ENCODE measurements at places on chromosomes 4 and X.

DNA sequence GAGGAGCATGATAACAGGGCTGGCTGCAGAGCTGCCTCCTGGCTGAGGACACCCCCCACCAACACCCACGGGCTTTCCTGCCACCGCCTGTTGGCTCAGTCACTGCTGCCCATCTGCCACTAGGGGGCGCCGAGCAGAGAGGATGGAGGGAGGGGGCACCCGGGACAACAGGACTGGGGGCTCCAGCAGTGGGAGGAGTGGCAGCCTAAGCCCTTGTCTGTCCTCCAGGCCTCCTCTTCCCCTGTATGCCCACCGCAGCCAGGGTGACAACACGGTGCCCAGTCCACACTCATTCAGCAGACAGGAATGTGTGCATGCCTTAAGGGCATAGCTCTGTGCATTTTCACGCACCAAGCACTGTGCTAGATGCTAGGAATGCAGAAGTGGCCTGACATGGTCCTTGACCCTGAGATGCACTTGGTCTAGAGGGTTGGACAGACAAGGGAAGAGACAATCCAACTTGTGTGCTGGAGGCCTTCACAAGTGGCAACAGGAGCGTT lies 149.9 kb downstream of the AMMECR1 start:
- DNase-seq, result no peak

DNA sequence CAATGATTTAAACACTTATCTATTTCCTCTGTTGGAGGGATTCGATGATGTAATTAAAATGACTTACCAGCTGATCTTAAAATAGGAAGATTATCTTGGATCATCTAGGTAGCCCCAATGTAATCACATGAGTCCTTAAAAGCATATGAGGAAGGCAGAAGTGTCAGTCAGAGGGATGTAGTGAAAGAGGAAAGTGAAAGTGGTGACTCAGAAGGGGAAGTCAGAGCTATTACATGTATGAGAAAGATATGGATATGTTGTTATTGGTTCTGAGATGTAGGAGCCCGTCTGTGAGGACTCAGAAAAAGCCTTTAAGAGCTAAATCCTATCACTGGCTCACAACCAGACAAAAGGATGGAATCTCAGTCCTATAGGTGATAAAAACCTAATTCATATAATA lies 456.4 kb downstream of the DACH2 start:
- no peak for DNase-seq

- DNase-seq, result no peak
Measured at GRCh38 chrX:49186125-49187027, at the start of gene PRICKLE3. Gene PRICKLE3, minus strand, starts transcription at chrX:49186373. Its CDS starts 76 bp downstream, at chrX:49186297.

GRCh38 chr4:1862055-1862911 lies 6.3 kb upstream of the LETM1 start:
- DNase-seq, result no peak

- DNase-seq, result no peak
Measured at GRCh38 chr4:51995647-51996220, 24.4 kb downstream of the LRRC66 start.

GRCh38 chr4:18695733-18696527 lies 674.4 kb upstream of the LCORL start:
- DNase-seq, result no peak

DNA sequence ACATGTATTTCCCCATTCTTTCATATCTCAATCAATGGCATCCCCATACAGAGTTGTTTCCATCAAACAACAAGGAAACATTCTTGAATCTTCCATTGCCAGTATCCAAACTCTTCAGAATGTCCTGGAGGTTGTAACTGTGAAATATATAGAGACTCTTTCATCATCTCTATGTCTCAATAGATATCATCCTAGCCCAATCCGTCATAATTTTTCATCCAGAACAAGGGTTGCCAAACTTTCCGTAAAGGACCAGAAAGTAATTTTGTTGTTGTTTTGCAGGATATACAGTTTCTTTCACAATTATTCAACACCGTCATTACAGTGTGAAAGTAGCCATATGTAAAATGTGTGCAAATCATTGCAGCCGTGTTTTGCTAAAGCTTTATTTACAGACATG lies 15.2 kb upstream of the CXCL6 start:
- no peak for DNase-seq

DNA sequence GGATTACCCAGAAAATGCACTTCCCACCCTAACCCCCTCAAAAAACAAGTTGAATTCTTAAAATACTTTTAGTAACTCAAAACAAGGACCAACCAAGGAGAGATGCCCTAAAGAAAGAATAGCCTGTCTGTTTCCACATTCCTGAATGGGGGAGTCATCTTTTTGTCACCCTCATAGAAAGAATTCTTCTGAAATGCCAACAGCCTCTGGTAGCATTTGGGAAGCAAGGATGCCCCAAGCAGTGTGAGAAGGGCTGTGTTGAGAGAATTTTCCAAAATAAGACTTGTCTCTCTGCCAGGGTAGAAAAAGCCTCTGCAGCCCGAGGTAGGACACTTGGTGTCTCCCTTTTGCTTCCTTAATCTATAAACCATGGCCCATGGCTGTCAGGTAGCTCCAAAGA lies 173.1 kb upstream of the VCX3A start:
- no peak for DNase-seq

- no peak for DNase-seq
Measured at GRCh38 chr4:152591396-152591795, 55.5 kb upstream of the FBXW7 start.

DNA sequence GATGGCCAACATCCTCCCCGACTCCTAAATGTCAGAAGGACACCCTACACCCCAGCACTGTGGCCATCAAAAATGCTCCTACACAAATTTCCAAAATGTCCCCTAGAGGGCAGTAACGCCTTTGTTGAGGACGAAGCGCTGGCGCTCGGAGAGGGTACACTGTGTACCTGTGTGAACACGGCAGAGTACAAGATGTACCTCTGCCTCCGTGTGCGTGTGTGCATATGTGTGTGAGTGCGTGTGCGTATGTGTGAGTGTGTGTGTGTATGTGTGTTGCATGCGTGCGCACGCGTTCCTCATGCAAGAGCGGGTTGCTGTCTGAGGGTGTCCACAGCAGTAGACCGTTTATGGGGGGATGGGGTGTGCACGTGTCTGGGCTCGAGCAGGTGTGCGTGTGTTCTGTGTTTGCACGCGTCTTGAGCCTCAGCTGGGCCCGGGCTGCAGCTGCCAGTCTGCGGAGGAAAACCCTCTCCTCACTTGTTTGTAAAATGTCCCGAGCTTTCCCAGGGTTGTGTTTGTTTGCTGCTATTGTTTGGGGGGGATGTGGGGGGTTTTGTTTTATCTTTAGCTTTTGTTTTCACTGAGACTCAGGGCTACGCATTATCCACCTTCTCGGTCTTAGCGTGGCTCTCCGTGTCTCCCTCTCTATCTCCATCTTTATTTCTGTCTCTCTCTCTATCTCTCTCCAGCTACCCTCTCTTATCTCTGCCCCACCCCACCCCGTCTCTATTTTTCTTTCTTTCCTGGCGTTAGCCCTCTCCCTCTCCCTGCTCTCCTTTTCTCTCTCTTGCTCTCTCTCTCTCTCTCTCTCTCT lies 10.4 kb upstream of the TSPYL2 start:
- DNase-seq, result no peak

GRCh38 chr4:294732-295131 lies 10.5 kb downstream of the ZNF732 start:
- no peak for DNase-seq

- DNase-seq, result no peak
Measured at GRCh38 chr4:48739560-48740019, 40.5 kb downstream of the FRYL start.

- no peak for DNase-seq
Measured at GRCh38 chrX:120269373-120270035, 18.9 kb downstream of the ZBTB33 start.

Measured in stimulated activated CD8-positive, alpha-beta memory T cell treated with anti-CD3 and anti-CD28 coated beads, Interleukin-15, amount 100 ng/mL, for 4 hours (primary cell).